ENCODE measurements at places on chromosomes 5 and 9.

DNA sequence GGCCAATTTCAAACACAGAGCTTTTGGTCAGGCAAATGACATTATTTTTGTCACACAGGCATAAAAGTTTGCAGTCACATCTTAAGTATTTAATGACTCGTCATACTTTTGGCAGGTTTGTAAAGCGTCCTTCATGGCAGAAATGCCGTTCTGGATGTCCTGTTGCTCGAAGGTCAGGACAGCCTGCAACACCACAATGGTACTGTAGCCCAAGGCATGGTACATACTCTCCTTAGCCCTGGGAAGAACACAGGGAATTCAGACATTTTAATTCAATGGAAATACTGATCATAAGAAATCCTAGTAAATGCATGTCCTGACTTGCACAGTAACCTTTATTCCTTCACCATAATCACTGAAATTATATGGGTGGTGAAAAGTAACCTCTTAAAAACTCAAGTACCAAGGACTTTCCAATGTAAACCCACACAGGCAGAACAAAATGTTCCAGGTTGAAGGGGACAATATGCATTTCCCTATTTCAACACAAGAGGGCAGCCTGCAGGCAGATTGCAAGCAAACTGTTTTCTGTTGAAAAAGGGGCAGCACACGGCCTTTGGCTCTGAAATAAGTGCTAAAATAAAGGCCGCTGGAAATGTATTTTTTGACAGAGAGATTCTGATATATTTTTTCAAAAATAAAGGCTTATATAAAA, 95.7 kb downstream of the TTC39B start:
- DNase-seq, result peak; percentile 88

DNA sequence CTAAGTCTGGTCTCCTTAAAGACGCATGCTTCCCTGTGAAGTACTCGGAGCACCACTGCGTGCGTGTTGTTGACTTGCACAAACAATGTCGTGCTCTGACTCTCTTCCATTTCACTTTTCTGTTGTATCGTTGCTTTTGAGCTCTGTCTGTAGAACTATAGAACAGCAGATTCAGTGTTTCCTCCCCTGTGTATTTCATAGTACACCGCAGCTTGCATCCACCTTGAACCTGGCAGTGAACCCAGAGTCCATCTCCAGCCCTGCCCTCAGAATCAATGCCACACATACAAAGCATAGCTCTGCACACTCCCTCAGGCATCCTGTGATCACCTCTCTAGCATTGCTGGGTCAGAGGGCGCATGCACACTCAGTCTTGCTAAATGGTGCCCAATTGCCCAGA, 37.2 kb upstream of the ADAMTS2 start:
- DNase-seq, result no peak

DNA sequence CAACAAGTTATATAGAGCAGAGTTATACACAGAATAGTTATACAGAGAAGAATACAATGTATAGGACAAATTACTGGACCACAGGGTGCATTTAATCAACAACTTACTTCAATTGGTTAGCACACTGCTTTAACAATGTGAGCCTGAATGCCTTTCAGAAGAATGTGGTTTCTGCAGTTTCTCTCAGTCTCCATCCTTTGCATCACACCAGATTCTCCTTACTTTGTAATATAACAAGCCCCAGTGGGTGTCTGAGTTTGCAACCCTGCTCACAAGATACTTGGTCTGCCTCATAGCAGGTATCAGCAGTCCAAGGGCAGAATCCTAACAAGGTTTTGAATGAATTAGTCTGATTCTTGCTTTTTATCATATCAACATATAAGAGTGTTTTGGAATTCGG, 114.6 kb downstream of the GABRB2 start:
- no peak for DNase-seq

GRCh38 chr9:121281614-121282276, 13.8 kb downstream of the GSN start:
- DNase-seq, result peak; percentile 76

- DNase-seq, result no peak
Measured at GRCh38 chr9:132341177-132341840, 13.5 kb downstream of the SETX start.

DNA sequence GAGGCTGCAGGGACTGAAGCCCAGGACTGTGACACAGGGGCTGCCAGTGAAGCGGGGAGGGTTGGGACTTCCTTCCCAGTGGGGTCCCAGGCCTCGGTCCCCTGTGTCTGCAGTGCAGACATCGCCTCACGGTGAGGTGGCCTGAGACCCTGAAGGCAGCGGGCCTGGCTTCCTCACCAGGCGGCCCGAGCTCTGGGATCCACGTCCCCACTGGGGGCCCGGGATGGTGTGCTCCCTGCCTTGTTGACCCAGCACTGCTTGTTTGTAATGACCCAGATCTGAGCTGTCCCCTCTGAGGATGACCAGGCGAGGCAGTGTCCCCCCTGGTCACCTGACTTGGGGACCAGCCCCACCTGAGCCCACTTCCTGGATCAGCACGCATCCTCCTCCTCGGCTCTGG, 53.1 kb downstream of the COL5A1 start:
- no peak for DNase-seq

GRCh38 chr5:135843571-135844337, 9.3 kb downstream of the SLC25A48 start:
- no peak for DNase-seq

GRCh38 chr5:170479484-170479883, 24.3 kb upstream of the KCNIP1 start:
- peak; percentile 47 for DNase-seq

DNA sequence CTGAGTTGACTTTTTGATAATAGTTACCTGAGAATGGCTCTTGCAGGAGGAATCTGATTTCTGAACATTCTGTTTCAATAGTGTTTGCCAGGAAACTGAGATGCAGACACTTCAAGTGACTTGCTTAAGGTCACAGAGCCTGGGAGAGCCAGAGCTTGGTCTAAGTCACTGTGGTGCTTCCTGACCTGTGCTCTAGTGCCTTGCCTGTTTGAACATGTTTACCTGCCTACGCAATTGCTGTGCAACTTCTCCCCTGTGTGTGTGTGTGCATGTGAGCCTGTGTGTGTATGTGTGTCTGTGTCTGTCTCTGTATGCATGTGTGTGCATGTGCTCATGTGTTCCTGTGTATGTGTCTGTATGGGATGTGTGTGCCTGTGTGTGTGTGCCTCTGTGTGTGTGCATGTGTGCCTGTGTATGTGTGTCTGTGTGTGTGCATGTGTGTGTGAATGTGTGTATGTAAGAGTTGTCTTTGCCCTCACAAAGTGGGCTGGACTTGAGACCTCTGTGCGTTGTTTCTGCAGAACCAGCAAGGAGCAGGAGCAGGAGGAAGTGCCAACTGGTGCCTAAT, 185.8 kb downstream of the GADD45G start:
- no peak for DNase-seq

- DNase-seq, result no peak
Measured at GRCh38 chr9:136852664-136853595, 784 bp downstream of the MAMDC4 start.

DNA sequence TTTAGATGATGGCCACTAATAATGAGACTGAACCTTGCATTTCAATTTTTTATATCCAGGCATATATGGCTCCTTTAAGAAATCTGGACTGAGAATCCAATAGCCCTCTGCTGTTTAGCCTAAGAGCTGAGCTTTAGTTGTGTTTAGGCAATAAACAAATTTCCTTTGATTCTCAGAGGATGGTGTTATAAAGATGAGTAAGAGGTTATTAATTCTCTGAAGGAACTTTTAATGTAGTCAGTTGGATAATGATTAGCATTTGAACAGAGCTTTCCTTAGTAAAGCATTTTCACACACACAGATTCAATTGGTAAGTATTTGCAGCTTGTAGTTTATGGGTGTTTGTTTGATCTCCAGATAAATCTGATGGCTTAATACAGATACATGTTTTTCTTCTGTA, 149.6 kb downstream of the PRR16 start:
- peak; percentile 48 for DNase-seq

DNA sequence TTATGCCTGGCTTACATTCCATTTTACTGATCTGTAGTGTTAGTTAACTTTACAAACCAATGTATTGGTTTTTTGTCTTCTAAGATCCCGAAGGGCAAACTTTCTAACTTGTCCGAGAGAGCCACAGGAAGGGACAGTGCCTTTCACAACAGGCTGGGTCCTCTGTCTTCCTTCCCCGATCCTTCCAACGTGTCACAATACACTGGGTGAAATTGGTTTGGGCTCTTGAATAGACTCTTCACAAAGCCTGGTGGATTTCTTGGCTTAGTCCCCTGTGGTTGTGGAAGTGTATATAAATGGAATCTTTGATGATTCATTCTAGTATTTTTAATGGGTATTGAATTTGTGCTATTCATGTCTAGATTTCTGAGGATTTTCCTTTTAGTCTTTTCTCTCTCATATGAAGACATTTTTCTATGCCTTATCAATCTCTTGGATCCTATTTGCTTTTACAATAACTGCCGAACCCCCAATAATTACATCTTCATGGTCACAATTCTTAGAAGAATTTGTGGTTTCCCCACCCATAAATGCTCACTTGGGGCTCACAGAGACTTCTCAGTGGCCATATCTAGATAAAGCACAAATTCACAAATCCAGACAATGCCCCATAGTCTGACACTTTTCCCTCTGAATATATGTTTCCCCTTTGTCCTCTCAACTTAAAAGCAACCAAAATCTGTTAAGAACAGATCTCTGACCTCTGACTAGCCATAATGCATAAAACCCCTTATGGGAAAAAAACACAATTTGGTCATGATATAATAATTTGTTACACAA, 107.7 kb downstream of the MTRR start:
- DNase-seq, result peak; percentile 62

DNA sequence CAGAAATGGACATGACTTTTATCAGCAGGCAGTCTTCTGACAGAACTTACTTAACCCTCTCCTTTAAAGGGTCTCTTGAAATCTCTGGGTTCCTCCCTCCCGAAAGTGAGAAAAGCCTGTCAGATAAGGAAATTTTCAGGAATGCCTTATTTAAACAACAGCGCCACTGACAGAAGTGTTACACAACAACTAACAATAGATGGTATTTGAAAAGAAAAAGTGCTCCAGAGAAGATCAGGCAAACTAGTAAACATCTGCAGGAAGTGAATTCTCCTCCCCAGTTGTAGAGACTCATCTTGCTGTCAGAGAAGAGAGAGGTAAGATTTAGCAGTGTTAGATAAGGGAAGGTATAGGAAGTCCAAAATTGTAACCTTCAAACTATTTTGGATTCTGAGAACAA, 107.2 kb upstream of the NFIL3 start:
- DNase-seq, result no peak

DNA sequence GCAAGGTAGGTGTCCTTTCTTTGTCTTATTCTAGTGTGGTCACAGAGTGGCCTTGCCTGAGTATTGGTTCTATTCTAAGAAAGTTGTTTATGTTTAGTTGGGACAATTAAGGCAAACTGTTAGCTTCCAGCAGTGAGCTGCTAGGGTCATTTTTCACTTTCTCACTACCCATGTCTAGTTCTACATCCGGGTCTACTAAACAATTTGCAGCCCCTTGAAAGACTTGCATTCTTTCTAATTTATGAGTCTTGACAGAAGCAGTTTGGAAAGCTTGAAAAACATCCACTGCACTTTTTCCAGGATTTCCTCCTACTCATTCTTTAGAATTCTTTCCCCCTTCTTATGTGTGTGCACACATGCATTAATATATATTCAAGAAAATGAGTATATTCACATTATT, 892.2 kb upstream of the ACO1 start:
- no peak for DNase-seq

- no peak for DNase-seq
Measured at GRCh38 chr9:135993409-135993742, 32.2 kb upstream of the UBAC1 start.

GRCh38 chr5:126969548-126969947, 60.8 kb downstream of the MARCHF3 start:
- DNase-seq, result no peak

- no peak for DNase-seq
Measured at GRCh38 chr5:59037941-59038797, 455.3 kb downstream of the RAB3C start.

- no peak for DNase-seq
Measured at GRCh38 chr9:114309096-114309495, 13.8 kb upstream of the ORM1 start.

GRCh38 chr9:81387360-81388106, 301.8 kb downstream of the TLE1 start:
- DNase-seq, result no peak

- DNase-seq, result peak; percentile 49
Measured at GRCh38 chr9:11356067-11356466, 743.3 kb upstream of the PTPRD start.

DNA sequence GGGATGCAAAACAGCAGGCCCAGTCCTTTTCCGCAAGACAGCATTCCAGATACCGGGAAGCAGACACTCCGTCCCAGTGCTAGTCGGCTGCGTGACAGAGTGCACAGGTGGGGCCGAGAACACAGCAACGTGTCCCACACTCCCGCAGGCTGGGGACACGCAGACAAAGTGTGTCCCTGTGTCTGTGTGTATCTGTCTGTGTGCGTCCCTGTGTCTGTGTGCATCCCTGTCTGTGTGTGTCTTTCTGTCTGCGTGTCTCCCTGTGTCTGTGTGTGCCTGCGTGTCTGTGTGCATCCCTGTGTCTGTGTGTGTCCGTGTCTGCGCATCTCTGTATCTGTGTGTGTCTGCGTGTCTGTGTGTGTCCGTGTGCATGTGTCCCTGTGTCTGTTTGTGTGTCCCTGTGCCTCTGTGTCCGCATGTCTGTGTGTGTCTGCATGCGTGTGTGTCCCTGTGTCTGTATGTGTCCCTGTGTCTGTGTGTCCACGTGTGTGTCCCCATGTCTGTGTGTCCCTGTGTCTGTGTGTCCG, 137.0 kb downstream of the MRPL36 start:
- DNase-seq, result no peak

GRCh38 chr5:157352756-157353340, 86.9 kb downstream of the CYFIP2 start:
- DNase-seq, result no peak

GRCh38 chr5:50727149-50727496, 60.7 kb downstream of the PARP8 start:
- peak; percentile 11 for DNase-seq

DNA sequence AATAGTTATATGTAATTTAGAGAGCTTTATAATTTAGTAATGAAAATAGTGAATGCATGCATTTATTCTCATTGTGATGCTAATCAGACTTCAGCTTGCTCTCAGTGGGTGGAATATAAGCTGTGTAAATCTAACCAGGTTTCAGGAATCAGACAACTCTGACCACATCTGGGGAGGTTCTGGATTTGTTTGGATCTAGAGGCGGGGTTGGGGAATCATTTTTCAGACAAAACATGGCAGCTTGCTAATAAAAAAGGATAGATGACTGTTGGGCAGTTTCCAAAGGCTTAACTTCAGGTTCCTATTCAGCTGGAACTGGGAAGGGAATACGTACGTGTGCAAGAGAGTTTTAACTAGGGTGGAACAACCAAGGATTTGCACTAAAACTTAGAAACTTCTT, 43.2 kb upstream of the MAMDC2 start:
- no peak for DNase-seq

- DNase-seq, result no peak
Measured at GRCh38 chr9:127181595-127182190, 59.3 kb upstream of the ANGPTL2 start.

GRCh38 chr9:1129382-1129781, 79.2 kb downstream of the DMRT2 start:
- no peak for DNase-seq

- peak; percentile 48 for DNase-seq
Measured at GRCh38 chr9:118578467-118578866, 790.8 kb downstream of the BRINP1 start.
